ENCODE measurements at places on chromosomes 1 and 21. TPM values are rescaled to one million over a fixed set of nuclear protein-coding genes. Genes with fewer than 3 reads are reported as not detected.

LDLRAD1 gene
- not detected for total RNA-seq

SGIP1 gene
- 9.8 TPM for total RNA-seq

IGSF5 gene
- 2.5 TPM for total RNA-seq

ACTA1 gene
- 3.6 TPM for total RNA-seq

IRF6 gene
- 43.1 TPM for total RNA-seq

- DNase-seq, result no peak
These were observed 119.4 kb downstream of the KCNJ15 start for GRCh38 chr21:38376235-38376634.

- DNase-seq, result no peak
These were observed 11.0 kb downstream of the GJA4 start for GRCh38 chr1:34803770-34804169.

DNA sequence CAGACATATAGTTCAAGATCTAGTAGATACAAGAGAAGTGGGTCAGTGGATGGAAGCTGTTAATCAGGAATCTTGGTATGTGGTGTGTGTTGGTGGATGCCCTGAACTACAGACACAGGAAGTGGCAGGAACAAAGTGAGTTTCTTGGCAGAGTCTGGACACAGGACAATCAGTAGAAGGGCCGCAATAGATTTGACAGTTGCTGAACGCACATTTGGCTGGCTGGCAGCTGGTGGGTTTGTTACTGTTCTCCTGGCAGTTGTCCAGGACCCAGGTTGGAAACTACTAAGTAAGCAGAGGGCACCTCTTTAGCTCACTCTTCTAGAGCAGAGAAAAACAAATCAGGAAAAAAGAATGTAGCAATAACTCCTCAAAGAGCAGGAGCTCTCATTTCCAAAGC is 13.2 kb downstream of the KRTAP26-1 start:
- no peak for DNase-seq

- DNase-seq, result no peak
These were observed 45.8 kb downstream of the MIGA1 start for GRCh38 chr1:77825131-77825709.

- peak; percentile 71 for DNase-seq
These were observed 22.6 kb upstream of the RNF187 start for GRCh38 chr1:228464487-228464983.

- DNase-seq, result peak; percentile 81
These were observed 5.4 kb upstream of the NFIA start for GRCh38 chr1:61076728-61077675.

- DNase-seq, result no peak
These were observed 910 bp upstream of the RERE start for GRCh38 chr1:8818325-8818775.

All from mesothelial cell of epicardium (in vitro differentiated cells).